ENCODE measurements at places on chromosomes 1 and 21.

- no peak overlapping the region for H3K27ac ChIP-seq
- no peaks in the 10 kb centered on the region for H3K36me3 ChIP-seq
- H3K4me3 ChIP-seq: no peak overlapping the region
- DNase-seq: no peak
These were observed 405.0 kb downstream of the NTNG1 start for GRCh38 chr1:107545879-107546278.

DNA sequence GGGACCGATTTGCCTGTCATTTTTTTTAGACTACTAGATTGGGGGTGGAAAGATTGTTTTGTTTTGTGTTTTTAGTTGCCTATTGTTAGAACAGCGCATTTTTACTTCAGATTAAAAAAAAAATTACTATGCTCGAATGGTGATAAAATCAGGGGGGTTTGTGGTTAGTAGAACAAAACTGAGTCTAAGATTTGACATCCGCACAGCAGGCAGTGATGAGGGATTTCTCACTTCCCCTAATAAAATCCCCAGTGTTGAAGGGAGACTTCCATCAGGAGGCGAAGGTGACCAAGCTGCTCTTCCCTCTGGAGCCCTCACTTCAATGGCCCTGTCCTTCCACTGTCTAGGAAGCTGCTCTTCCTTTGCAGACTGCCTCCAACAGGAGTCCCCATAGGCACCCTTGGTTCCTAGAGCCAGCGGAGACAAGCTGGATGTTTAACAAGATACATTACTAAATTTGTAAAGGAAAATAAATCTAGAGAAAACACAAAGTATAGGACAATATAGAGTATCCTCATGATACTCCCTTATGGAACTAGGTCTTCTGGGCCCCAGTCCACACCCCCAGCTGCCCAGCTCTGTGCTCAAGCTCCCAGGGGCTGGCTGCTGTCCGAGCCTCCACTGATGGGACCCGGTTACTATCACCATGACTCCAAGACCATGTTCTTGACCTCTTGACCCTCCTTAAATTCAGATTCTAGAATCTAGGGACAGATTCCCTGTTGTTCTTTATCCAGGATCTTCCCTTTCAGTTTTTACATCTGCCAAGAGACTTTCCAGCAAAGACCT, 31.0 kb downstream of the TENT5C start:
- no peak overlapping the region for H3K4me3 ChIP-seq
- peaks cover 20% of the 10 kb centered on the region for H3K27me3 ChIP-seq
- no peak for DNase-seq
- H3K4me1 ChIP-seq: peaks cover 14% of the 10 kb centered on the region

DNA sequence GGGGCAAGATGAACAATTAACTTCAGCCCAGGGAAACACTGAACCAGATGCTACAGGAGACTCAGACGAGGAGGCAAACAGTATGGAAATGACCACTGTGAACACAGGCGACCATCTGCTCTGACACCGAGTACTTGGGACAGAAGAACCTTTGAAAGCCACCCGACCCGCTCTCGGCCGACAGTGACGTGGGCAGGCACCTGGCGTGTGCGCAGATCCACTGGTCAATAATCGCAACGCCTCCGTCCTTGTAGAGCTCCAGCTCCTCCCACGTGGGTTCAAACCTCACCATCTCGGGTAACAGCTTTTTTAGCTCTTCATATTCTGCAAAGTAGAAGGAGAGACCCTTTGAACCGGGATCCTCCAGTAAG, 20.3 kb downstream of the POFUT2 start:
- no peak overlapping the region for H3K4me3 ChIP-seq
- no peak for DNase-seq
- peaks cover 18% of the 10 kb centered on the region for H3K36me3 ChIP-seq
- no peak overlapping the region for H3K27ac ChIP-seq

GRCh38 chr1:11387829-11388228, 91.1 kb upstream of the DISP3 start:
- H3K4me3 ChIP-seq: no peak overlapping the region
- no peaks in the 10 kb centered on the region for H3K36me3 ChIP-seq
- peaks cover 18% of the 10 kb centered on the region for H3K4me1 ChIP-seq
- no peaks in the 10 kb centered on the region for H3K27me3 ChIP-seq
- H3K27ac ChIP-seq: no peak overlapping the region

- no peak overlapping the region for H3K4me3 ChIP-seq
- no peaks in the 10 kb centered on the region for H3K36me3 ChIP-seq
- no peak overlapping the region for H3K27ac ChIP-seq
- DNase-seq: no peak
- no peaks in the 10 kb centered on the region for H3K4me1 ChIP-seq
These were observed 156.5 kb upstream of the UBE2U start for GRCh38 chr1:64046891-64047290.

- peak overlapping the region; percentile 99 for H3K27ac ChIP-seq
- peaks cover 62% of the 10 kb centered on the region for H3K4me1 ChIP-seq
- DNase-seq: no peak
- no peaks in the 10 kb centered on the region for H3K36me3 ChIP-seq
- peak overlapping the region; percentile 75 for H3K4me3 ChIP-seq
These were observed 110.3 kb downstream of the KCNN3 start for GRCh38 chr1:154759793-154760192.

- H3K4me3 ChIP-seq: no peak overlapping the region
- H3K27ac ChIP-seq: no peak overlapping the region
- peaks cover 2% of the 10 kb centered on the region for H3K4me1 ChIP-seq
- H3K27me3 ChIP-seq: no peaks in the 10 kb centered on the region
- peaks cover 24% of the 10 kb centered on the region for H3K36me3 ChIP-seq
These were observed 12.8 kb downstream of the PMVK start for GRCh38 chr1:154923695-154924094.

- H3K27ac ChIP-seq: no peak overlapping the region
- no peak overlapping the region for H3K4me3 ChIP-seq
- DNase-seq: no peak
- H3K36me3 ChIP-seq: no peaks in the 10 kb centered on the region
- no peaks in the 10 kb centered on the region for H3K27me3 ChIP-seq
These were observed 41.2 kb downstream of the ACTN2 start for GRCh38 chr1:236727521-236727920.

DNA sequence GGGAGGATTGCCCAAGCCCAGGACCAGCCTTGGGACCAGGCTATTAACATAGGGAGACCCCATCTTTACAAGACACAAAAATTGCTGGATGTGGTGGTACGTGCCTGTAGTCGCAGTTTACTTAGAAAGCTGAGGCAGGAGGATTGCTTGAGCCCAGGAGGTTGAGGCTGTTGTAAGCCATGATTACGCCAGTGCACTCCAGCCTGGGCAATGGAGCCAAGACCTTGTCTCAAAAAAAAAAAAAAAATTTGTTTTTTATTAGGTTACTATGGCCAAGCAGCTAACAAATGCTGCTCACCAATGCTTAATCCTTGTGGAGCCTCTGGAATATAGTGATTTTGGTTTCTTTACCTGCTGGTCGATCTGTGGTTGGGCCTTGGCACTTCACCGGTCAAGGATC, 8.8 kb downstream of the ARID1A start:
- H3K36me3 ChIP-seq: peaks cover 37% of the 10 kb centered on the region
- no peak overlapping the region for H3K4me3 ChIP-seq
- H3K4me1 ChIP-seq: peaks cover 37% of the 10 kb centered on the region

DNA sequence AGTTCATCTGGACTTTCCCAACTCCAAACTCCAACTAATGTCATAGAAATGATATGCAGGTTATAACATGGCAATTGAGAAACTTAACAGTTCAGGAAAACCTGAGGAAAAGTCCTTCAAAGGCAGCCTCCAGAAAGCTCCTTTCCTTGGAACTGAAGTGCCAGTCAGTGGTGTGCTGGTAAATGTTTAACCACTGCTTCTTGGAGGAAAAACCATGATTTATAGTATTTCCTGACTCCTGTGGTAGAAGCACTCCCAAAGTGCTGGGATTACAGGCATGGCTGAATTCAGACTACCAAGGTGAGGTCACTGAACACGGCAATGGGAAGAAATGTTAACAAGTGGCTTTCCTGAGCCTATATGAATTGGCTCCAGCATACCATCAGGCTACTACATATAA, 26.7 kb upstream of the ZNHIT6 start:
- H3K27me3 ChIP-seq: peaks cover 10% of the 10 kb centered on the region
- no peak overlapping the region for H3K4me3 ChIP-seq
- H3K4me1 ChIP-seq: no peaks in the 10 kb centered on the region
- no peak for DNase-seq
- no peak overlapping the region for H3K27ac ChIP-seq
